ENCODE measurements at places on chromosomes 11 and 22.

GRCh38 chr11:110379936-110380335, 49.8 kb upstream of the FDX1 start:
- no peak for DNase-seq

DNA sequence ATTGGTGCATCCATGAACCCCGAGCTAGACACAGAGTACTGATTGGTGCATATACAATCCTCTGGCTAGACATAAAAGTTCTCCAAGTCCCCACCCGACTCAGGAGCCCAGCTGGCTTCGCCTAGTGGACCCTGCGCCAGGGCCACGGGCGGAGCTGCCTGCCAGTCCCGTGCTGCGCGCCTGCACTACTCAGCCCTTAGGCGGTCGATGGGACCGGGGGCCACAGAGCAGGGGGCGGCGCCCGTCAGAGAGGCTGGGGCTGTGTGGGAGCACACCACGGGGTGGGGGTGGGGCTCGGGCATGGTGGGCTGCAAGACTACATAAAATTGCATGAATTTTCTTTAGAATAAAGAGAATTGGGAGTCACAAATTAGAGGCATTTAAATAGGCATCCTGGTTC, 248.6 kb downstream of the TMEM135 start:
- DNase-seq = no peak

DNA sequence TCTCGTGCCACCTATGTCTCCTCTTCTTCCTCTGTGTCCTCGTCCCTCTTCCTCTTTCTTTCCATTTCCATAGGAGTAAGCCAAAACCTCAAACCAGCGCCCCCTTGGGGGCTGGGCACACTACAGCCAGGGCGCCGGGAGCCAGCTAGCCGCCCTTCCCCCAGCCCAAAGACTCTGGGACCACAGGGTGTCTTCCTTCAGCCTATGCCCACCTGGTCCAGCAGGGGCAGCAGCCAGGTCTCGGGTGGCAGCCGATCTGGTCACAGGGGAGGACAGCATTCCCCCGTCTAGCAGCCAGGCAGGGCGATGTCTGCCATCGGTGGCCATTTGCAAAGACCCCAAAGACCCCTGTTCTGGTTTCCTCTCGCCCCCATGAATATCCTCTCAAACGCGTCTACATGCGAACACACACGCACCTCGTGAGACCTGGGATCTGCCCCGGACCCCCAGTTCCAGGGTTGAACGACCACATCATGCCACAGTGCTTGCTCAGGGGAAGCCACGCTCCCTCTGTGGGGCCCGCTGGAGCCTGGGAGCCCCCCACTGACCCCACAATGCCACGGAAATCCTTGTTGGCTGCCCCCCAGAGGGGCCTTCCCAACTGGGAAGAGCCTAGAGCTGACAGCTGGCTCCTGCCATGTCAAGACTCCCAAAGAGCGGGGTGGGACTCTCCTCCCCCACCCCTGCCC, 546.0 kb upstream of the CCDC179 start:
- DNase-seq = no peak

DNA sequence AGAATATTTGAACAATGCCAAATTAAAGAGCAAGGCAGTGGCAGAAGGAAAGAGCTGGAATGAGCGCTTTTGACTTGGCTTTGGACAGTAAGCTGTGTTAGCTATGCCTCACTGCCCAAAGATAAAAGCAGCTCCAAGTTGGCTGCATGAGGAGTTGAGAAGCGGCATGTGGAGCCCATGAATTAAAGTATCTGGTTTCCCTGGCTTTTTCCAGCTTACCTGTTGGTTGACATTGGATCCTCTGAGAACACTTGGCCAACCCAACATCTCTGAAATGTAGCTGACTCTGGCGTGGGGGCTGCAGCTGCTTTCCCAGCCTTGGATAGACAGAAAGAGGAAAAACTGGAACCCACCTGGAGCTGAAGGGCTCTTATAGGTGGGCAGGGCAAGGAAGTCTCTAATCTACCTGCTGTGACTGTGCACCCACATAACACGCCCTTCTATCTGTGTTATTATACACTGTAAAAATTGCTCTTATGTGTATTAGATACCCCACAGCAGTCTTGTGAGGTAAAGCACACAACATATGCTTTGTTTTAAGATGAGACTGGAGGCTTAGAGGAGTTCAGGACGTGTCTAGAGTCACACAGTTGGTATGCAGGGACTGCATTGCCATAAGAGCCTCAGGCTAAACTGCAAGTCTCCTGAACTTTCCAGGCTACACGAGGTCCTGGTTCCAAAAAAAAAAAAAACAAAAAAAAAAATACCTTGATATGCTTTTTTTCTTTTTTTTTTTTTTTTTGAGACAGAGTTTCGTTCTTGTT, 5.8 kb downstream of the UBASH3B start:
- no peak for DNase-seq

DNA sequence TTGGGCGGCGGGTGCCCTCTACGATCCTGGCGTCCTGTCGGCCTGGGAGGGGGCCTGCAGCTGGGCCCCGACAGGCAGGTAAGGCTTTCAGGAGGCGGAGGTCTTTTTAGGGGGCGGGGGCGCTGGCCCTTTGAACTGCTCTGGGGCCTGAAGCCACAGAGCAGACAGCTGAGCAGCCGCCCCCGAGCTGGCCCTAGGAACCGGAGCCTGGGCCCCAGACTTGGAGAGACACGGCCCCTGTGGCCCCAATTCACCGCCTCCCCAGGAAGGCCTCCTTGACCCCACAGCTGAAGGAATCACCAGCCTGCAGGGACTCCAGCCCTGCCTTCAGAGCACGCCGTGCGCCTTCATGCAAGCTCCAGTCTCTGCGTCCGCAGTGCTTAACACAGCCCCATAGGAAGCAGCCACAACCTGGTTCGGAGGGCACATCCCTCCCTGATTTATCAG, 618 bp upstream of the CERK start:
- no peak for DNase-seq

GRCh38 chr11:108576523-108576922, 17.0 kb downstream of the EXPH5 start:
- no peak for DNase-seq

- DNase-seq = no peak
These were observed 61.1 kb downstream of the CACNA1I start for GRCh38 chr22:39631381-39632286.

- DNase-seq = no peak
These were observed 101.3 kb upstream of the FGF3 start for GRCh38 chr11:69920345-69921127.

GRCh38 chr11:84012171-84012826, 726.1 kb upstream of the CCDC90B start:
- no peak for DNase-seq

DNA sequence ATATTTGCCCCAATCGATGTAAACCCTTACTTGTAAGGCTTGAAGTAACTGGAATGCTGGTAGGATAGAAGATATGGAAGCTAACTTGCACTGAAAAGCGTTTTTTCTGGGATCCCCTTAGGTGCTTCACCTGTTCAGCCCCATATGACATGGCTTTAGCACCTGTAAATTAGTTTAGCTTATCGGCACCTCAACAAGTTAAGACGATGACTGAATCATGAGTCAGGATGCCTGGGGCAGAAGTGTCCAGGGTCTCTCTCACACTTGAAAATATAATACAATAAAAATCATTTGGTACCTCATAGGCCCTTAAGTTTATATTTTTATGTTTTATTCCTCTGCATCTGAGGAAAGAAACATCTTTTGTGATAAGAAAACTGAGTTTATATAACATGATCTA, 409.2 kb upstream of the LRRC4C start:
- no peak for DNase-seq

GRCh38 chr11:82046778-82047177, 686.9 kb downstream of the FAM181B start:
- DNase-seq = no peak

DNA sequence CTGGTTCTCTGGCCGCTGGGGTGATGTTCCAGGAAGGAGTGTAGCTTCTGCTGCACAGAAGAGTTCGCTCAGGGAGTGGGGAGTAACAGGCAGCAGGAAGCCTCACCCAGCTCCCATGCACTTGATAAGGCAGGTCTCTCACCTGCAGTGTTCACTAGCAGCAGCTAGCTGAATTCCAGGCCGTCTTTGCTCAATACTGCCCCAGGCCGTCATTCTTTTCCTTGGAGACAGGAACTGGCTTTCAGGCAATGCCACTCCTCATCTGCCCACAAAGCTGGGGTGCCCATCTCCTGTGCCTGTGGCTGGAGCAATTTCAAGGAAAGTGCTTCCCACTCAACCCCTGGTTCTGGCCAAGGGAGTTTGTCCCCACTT, 66.1 kb downstream of the ARHGAP42 start:
- no peak for DNase-seq

DNA sequence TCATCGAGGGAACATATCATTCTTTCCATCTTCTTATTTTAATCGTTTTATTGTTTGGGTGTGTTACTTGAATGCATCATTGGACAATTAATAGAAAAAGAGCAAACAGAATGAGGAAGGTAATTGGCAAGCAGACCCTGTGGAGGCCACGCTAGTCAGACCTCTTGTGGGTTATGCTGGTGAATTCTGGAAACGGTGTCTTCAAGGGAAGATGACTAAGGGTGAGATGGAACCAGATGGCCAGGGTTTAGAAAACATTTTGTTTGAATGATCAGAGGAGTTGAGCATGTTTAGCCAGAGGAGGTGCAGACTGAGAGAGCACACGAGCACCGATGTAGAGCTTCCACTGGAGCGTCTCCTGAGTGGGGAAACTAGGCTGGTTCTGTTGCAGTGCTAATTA, 8.5 kb downstream of the ST14 start:
- DNase-seq = no peak

DNA sequence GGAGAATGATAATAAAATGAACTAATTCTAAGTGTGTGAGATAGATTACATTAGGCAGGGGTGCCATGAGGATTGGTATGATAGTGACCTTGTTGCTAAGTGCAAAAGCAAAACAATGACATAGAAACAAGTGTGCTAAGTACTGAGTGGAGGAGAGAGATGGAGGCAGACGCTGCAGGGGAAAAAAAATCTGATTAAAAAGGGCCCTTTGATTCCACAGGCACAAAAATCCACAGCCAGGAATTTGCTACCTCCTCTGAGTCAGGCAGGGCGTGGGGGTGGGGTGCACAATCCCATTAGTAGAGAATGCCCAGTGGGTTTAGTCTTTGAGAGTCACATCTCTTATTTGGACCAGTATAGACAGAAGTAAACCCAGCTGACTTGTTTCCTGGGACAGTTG, at the start of gene CNTF:
TSS of gene CNTF (plus strand) at position 322 of the 400 bp plus-strand sequence. CDS start 88 bp downstream, outside the sequence.
- no peak for DNase-seq

DNA sequence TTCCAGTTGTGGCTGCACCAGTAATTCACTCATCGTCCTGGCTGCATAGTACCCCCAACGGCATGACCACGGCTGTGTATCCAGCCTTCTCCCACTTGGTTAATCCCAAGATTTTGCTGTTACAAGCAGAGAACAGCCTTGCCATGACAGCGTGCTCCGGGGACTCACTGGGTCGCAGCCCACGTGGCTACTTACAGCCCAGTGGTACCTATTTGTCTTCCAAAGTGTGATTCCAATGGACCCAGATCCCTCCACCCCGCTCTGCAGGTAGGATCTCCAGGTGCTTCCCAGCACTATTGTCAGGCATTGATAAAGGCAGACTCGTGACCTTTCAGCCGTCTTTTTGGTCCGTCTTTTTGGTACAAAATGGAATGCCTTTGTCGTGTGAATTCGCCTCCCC, 119.0 kb upstream of the FGF3 start:
- no peak for DNase-seq

DNA sequence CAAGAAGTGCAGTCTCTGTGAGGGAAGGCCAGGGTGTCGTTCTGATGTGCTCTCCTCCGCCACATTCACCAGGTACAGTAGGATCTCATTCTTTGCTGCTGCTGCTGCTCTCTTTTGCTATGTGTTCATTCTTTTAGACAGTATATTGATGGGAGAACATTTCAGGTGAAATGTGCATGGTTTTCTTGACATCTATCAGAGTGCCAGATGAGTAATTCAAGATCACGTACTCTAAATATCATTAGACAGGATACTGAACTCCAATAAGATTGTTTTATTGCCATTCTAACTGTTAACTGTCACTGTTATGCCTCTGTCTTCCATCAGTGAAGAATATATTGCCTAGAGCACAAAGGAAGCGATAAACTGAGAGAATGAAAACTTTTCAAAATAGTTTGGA, 771.0 kb upstream of the ARHGAP42 start:
- no peak for DNase-seq

- DNase-seq = no peak
These were observed 12.0 kb upstream of the WEE1 start for GRCh38 chr11:9561279-9561982.

DNA sequence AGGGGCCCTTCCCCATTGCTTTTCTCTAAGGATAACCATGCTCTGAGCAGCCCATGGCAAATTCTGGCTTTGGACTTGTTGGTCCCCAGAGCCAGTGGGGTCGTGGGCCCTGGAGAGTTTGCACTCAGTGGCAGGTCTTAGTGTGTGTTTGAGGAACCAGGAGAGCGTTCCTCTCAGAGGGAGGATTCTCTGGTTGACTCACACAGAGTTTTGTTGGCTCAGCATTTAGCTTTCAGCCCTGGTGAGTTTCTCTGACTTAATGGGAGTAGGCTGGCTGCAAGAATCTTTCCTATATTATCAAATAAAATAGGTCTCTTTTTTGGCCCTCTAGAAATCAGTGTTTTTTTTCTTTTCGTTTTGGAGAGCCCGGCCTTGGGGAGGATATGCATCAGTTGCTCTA, 20.9 kb downstream of the ST14 start:
- DNase-seq = no peak

- DNase-seq = no peak
These were observed 85.2 kb upstream of the SCUBE2 start for GRCh38 chr11:9176550-9176949.

- DNase-seq = no peak
These were observed 97.6 kb downstream of the FAT3 start for GRCh38 chr11:92322225-92322624.

DNA sequence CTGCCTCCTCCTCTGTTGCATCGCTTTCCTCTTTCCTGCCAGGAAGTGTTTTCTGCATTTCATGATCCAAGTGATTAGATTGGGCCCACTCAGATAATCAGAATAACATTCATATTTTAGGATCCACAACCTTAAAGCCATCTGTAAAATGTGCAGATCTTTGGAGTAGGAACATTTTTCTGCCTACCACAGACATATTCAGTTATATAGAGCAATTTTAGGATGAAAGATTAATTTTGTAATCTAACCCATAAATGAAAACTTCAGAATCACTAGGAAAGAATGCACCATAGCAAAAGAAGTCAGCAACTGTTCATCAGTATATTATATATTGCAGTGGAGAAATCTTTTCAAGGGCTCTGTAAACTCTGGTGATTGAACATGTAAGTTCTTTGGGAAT, 659.9 kb upstream of the LUZP2 start:
- DNase-seq = no peak

- DNase-seq = no peak
These were observed 3.5 kb downstream of the TRIM66 start for GRCh38 chr11:8679006-8679405.

- peak; percentile 78 for DNase-seq
These were observed 2.3 kb downstream of the CASTOR1 start for GRCh38 chr22:30286813-30287647.

GRCh38 chr11:11381471-11382105, 28.5 kb upstream of the CSNK2A3 start:
- no peak for DNase-seq

GRCh38 chr11:122393209-122393860, 262.2 kb upstream of the UBASH3B start:
- no peak for DNase-seq

Data from GM12892 (cell line).